A549 treated with CpdA at 1 μM for 4 hours (cell line): ENCODE measurements at places on chromosomes 16 and 17. TPM values are rescaled to one million over a fixed set of nuclear protein-coding genes. Genes with fewer than 3 reads are reported as not detected.

Gene KRTAP2-1
- total RNA-seq = not detected in 5 replicates

Gene HAGHL
- total RNA-seq = 13.4 to 18.6 TPM (median 16.8 TPM) in 5 replicates

Gene AHSP
- total RNA-seq = not detected in 5 replicates

Gene COG1
- 19.4 to 23.3 TPM (median 20.6 TPM) in 5 replicates for total RNA-seq

Gene SCPEP1
- 40.1 to 48.3 TPM (median 43.0 TPM) in 5 replicates for total RNA-seq

Gene MRPL28
- 114 to 137 TPM (median 122 TPM) in 5 replicates for total RNA-seq

Gene OR3A3
- not detected in 5 replicates for total RNA-seq

Gene SBK1
- 0.22 to 0.38 TPM (median 0.32 TPM) in 5 replicates for total RNA-seq

Gene TCAP
- 0.64 to 1.7 TPM (median 1.1 TPM) in 5 replicates for total RNA-seq

Gene C17orf113
- 0.40 to 0.81 TPM (median 0.62 TPM) in 5 replicates for total RNA-seq

Gene CD300E
- total RNA-seq = not detected in 5 replicates

Gene CACNG1
- 0.13 to 0.20 TPM (median 0.14 TPM) in 3 of 5 replicates, not detected in the others for total RNA-seq

Gene NACA2
- 0.10 TPM in 1 of 5 replicates, not detected in the others for total RNA-seq

Gene PRDM7
- not detected in 5 replicates for total RNA-seq

Gene DOC2B
- 0.36 to 0.95 TPM (median 0.79 TPM) in 5 replicates for total RNA-seq

Gene ITGAL
- total RNA-seq = 0.08 to 0.22 TPM (median 0.10 TPM) in 3 of 5 replicates, not detected in the others

Gene KCNJ18
- total RNA-seq = 0.03 to 0.07 TPM in 2 of 5 replicates, not detected in the others

Gene PYDC1
- not detected in 5 replicates for total RNA-seq

Gene ABI3
- total RNA-seq = 0.02 TPM in 1 of 5 replicates, not detected in the others

Gene RNF157
- total RNA-seq = 5.4 to 10.6 TPM (median 6.3 TPM) in 5 replicates

Gene ULK2
- 10.2 to 16.2 TPM (median 13.4 TPM) in 5 replicates for total RNA-seq

Gene GRIN2C
- total RNA-seq = 0.22 to 0.71 TPM (median 0.25 TPM) in 5 replicates

Gene P2RX5
- total RNA-seq = 15.8 to 26.5 TPM (median 23.2 TPM) in 5 replicates

Gene DHX58
- total RNA-seq = 0.12 to 0.50 TPM (median 0.44 TPM) in 5 replicates

Gene RAP1GAP2
- 12.7 to 19.2 TPM (median 17.3 TPM) in 5 replicates for total RNA-seq

Gene NDUFAB1
- total RNA-seq = 164 to 201 TPM (median 184 TPM) in 5 replicates

Gene SARM1
- total RNA-seq = 4.9 to 6.0 TPM (median 5.3 TPM) in 5 replicates

Gene GOT2
- 175 to 180 TPM (median 177 TPM) in 5 replicates for total RNA-seq

Gene TMC6
- 8.5 to 11.4 TPM (median 10.5 TPM) in 5 replicates for total RNA-seq

Gene CEMP1
- total RNA-seq = 0.08 TPM in 1 of 5 replicates, not detected in the others

Gene SOST
- 0.05 TPM in 1 of 5 replicates, not detected in the others for total RNA-seq

Gene RTN4RL1
- 1.8 to 3.4 TPM (median 2.9 TPM) in 5 replicates for total RNA-seq

Gene CDR2L
- total RNA-seq = 33.1 to 46.8 TPM (median 45.6 TPM) in 5 replicates

Gene KRT33B
- total RNA-seq = 0.05 to 0.13 TPM (median 0.10 TPM) in 3 of 5 replicates, not detected in the others

Gene NR1D1
- 9.2 to 11.3 TPM (median 10.8 TPM) in 5 replicates for total RNA-seq

Gene TNK1
- total RNA-seq = 1.5 to 2.4 TPM (median 1.8 TPM) in 5 replicates

Gene ICAM2
- 0.07 to 0.14 TPM in 2 of 5 replicates, not detected in the others for total RNA-seq

Gene MAP3K3
- total RNA-seq = 13.7 to 18.0 TPM (median 16.9 TPM) in 5 replicates

Gene DPEP2
- total RNA-seq = not detected in 5 replicates

Gene USH1G
- total RNA-seq = 0.02 to 0.12 TPM (median 0.08 TPM) in 4 of 5 replicates, not detected in the other

Gene MMP15
- 13.7 to 21.8 TPM (median 19.8 TPM) in 5 replicates for total RNA-seq

Gene EPN3
- total RNA-seq = 0.10 to 0.63 TPM (median 0.17 TPM) in 5 replicates

Gene MYH2
- not detected in 5 replicates for total RNA-seq

Gene SLC12A3
- not detected in 5 replicates for total RNA-seq

Gene PPP1R27
- 0.18 to 0.40 TPM in 2 of 5 replicates, not detected in the others for total RNA-seq
